ENCODE measurements at places on chromosomes 3 and 15.
A peak's percentile ranks its signal among the peaks of the same experiment; 100 is the strongest.

- no peak for DNase-seq
Measured at GRCh38 chr3:155657161-155657560, 87.7 kb downstream of the PLCH1 start.

GRCh38 chr15:89672221-89673164, 6.7 kb downstream of the PLIN1 start:
- DNase-seq = no peak

- DNase-seq = no peak
Measured at GRCh38 chr3:184240384-184241140, 8.2 kb downstream of the ALG3 start.

GRCh38 chr3:182618085-182618732, 175.1 kb upstream of the ATP11B start:
- DNase-seq = no peak

DNA sequence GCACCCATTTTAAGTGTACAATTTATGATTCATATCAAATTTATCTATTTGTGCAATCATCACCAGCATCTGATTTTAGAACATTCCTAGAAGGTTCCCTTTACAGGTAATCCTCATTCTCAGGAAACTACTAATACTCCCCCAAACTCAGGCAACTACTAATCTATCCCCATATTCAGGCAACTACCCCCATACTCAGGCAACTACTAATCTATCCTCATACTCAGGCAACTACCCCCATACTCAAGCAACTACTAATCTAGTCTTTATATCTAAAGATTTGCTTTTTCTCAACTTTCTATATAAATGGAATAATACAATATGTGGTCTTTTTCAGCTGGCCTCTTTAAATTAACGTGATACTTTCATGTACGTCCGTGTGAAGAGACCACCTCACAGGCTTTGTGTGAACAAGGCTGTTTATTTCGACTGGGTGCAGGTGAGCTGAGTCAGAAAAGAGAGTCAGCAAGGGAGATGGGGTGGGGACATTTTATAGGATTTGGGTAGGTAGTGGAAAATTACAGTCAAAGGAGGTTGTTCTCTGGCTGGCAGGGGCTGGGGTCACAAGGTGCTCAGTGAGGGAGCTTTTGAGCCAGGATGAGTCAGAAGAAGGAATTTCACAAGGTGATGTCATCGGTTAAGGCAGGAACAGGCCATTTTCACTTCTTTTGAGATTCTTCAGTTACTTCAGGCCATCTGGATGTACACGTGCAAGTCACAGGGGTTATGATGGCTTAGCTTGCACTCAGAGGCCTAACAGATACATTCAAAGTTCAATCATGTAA, 1444.5 kb upstream of the CADM2 start:
- DNase-seq = no peak

DNA sequence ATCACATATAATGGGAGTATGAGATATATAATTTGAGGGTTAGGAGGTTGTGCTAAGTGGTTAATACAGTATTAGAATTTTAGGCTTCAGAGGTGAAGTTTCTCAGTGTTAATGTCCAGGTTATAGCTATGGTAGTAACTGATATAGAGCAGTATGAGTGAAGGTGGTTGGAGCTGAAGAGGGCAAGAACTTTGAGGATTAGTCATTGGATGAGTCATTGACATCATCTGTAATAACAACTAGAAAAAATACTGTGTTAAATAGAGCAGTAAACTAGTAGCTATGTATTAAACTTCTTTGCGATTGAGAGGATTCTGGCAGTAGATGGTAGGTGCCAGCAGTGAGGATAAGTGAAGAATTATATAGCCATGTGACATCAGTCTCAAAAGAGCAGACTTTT, 47.5 kb upstream of the EIF3J start:
- DNase-seq = no peak

- no peak for DNase-seq
Measured at GRCh38 chr15:38349251-38349650, 96.6 kb downstream of the SPRED1 start.

DNA sequence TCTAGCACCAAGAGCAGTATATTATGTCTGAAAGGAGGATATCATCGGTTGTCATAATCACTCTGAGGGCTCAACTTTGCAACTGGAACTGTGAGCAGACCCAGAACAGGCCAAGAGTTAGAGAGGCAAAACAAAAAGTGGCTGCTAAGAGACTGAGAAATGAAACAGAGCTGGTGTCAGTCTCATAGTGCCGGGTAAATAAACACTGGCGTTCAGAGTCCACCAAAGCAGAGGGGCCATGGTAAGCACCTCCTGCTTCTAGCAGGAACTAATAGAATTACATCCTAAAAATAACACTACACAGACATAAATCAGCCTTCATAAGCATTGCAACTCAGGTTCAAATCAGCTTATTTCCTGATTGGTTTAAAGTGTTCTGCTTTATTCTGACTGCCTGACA, 10.3 kb upstream of the IL12A start:
- DNase-seq = no peak

GRCh38 chr3:10983219-10983916, 9.2 kb upstream of the SLC6A1 start:
- no peak for DNase-seq

GRCh38 chr3:132625613-132626012, 28.5 kb downstream of the ACKR4 start:
- DNase-seq = no peak

DNA sequence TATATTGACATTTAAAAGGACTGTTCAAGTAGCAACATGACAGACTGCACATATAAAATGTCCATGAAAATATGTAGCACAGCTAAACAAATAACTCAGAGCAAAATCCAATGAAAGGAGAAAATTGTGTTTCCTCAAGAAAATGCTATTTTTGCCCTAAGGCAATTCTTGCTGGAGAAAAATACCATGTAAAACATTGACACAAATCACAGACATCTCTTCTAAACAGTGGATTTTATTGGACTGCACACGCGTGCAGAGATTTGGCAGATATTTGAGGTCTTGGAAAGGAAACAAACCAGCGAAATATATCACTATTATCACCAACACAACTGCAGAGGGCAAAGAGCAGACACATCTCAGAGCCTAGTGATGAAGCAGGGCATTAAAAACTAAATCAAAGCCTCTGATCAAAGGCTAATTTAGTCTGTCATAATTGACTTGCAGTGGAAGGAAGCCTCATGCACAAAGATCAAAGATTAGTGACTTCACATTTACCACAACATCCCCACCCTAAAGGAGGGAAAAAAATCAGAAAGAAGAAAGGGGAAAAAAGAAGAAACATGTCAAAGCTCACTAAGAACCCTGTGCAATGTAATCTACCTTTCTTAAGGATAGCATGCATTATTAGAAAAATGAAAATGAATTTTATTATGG, 52.4 kb downstream of the CHL1 start:
- DNase-seq = no peak

DNA sequence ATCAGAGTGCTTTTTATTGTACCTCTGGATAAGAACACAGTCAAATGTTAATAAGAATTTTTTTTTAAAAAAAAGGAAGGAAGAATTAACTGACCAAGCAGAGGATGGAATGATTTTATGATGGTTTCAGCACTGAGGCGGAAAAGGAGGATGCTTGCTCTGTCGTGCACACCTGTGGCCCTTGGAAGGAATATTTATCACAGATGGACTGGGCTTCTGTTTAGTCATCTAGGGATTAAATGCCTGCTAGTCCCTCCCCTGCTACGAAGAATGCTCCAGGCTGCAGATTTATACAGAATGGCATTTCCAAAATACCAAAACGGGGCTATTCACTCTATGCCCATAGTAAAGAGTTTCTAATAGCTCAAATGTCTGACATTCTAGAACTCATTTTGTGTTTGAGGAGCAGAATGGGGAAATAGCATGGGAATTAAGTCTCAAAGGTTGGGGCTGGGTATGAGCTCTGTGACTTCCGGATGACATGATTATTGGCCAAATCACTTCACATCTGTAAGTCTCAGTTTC, 92.8 kb upstream of the BCL6 start:
- no peak for DNase-seq

DNA sequence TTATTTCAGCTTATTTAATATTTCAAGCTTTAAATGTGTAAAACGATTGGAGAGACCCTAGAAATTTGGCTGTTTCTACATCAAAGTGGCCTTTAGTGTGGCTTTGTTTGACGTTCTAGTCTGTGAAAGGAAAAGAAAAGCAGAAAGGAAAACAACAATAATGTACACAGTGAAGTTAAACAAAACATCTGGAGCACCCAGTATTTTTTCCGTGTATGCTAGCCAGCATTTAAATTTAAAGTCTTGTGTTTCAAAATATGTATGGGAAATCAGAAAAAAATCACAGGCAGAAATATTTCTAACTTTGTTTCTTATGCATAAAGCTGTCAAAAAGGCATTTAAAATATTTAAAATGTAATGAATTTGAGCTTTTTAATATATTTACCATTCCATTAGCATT, 218.1 kb downstream of the NAALADL2 start:
- no peak for DNase-seq

DNA sequence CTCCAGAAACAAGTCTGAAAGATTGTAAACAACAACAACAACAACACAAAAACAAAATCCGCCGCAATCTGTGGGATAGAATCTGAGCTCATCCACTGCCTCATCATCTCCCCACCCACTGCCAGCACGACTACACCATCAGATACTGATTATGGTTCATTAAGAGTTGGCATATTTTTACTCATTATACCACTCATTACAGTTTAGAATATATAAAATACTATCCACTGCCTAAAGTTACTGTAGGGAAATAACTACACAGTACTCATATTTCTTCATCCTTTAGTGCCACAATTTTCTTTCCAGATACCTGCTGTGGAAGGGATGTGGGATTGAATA, 152.5 kb upstream of the PEX5L start:
- no peak for DNase-seq

DNA sequence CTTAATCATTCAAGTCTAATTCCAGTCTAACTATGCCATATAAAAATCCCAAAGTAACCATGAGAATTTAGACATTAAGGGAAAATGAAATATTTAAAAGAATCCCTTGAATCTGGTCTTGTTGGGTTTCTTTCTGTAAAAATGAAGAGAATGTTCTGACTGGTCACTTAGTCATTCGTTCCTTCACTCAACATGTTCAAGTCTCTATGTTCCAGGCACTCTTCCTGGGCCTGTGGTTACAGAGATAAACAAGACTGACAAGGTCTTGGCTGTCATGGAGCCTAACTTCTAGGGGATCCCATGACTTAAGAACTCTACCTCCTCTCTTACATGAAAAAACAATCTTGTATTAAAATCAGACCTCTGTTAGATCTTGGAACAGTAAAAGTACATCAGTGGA, 638.6 kb upstream of the TBL1XR1 start:
- DNase-seq = no peak

DNA sequence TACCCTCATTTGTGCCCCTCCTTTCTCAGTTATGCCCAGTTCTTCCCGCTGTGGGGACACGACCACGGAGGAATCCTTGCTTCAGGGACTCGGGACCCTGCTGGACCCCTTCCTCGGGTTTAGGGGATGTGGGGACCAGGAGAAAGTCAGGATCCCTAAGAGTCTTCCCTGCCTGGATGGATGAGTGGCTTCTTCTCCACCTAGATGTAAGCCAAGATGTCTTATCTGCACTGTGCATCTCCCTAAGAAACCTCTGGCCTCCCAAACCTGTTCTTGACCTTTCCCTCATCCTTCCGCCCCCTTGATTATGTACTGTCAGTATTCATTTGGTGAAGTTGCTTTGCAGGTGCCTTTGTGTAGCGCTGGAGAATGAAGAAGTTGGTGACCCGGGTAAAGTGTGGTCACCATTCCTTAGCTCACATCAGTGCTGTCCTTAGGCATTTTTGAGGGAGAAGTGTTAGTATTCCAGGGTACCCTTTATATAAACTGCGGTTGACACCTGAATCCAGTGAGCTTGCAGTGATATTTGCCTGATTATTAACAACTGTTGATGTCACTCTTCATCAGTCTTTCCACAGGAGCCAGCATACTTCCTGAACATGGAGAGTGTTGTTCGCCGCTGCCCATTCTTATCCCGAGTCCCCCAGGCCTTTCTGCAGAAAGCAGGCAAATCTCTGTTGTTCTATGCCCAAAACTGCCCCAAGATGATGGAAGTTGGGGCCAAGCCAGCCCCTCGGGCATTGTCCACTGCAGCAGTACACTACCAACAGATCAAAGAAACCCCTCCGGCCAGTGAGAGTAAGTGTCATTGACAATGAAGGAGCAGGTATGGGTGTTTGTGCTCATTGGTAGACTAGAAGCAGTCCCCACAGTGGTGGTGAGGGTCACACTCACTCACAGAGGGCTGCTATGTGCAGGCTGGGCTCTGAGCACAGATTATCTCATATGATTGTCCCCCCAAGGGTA, 966 bp downstream of the ALAS1 start:
- no peak for DNase-seq

DNA sequence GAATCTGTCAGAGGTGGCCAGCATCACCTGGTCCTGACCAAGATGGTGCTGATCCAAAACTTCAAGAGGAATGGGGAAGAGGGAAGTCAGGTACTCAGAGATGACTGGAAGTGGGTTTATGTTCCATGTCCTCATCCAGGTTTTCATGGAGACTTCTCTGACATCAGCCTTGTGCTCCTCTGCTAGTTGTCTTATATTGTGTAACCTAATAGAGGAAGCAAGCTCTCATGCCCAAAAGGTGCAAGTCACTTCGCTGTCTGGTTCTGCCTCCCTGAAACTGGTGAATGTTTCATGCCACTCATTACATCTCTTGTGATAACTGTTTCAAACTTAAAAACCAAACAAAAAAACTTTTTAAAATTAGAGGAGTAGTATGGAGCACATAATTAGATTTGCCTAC, 127.2 kb upstream of the MANF start:
- DNase-seq = no peak

- peak; percentile 85 for DNase-seq
Measured at GRCh38 chr3:51995346-51996163, at the start of gene RPL29. Gene RPL29 (minus strand): TSS chr3:51995895. CDS start chr3:51995461, 434 bp downstream.

DNA sequence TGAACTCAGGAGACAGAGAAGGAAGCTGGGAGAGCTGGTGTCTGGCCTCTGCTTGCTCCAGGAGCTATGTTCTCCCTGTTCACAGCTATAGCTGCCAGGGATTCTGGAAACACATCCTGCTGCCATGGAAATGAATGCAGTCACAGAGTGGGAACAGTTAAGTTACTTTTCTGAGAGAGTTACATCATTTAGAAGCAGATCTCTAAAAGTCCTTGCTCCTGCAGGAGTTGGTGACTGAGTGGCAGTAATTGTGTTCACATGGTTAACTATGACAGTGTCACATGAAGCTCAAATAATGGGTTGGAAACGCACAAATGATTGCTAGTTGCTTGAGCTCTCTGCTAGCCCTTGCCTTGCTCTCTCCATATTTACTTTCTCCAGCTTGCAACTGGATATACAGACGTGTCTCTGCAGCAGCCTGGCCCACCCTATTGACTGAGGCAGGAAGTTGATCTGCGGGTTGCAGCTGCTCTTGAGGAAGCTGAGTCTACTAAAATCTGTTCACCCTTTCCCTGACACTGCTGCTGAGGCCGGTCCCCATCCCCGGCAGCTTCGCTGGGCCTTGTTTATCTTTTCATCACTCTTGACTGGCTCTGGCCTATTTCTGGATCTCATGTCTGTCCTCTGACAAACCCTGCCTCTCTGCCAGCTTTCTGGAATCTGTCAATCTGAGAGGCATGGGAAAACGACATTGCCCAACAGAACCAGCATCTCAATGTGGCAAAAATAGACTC, 16.7 kb upstream of the ISLR start:
- DNase-seq = no peak

- no peak for DNase-seq
Measured at GRCh38 chr15:42130246-42130986, 26.0 kb downstream of the PLA2G4F start.

GRCh38 chr3:105862217-105862616, 6.6 kb downstream of the CBLB start:
- no peak for DNase-seq

All from stimulated activated CD4-positive, alpha-beta T cell treated with anti-CD3 and anti-CD28 coated beads, Interleukin-4, amount 100 ng/mL, for 4 hours (primary cell).